ENCODE measurements at places on chromosomes 4 and X.

GRCh38 chr4:130486186-130486585 lies 1390.2 kb downstream of the C4orf33 start:
- DNase-seq: no peak

DNA sequence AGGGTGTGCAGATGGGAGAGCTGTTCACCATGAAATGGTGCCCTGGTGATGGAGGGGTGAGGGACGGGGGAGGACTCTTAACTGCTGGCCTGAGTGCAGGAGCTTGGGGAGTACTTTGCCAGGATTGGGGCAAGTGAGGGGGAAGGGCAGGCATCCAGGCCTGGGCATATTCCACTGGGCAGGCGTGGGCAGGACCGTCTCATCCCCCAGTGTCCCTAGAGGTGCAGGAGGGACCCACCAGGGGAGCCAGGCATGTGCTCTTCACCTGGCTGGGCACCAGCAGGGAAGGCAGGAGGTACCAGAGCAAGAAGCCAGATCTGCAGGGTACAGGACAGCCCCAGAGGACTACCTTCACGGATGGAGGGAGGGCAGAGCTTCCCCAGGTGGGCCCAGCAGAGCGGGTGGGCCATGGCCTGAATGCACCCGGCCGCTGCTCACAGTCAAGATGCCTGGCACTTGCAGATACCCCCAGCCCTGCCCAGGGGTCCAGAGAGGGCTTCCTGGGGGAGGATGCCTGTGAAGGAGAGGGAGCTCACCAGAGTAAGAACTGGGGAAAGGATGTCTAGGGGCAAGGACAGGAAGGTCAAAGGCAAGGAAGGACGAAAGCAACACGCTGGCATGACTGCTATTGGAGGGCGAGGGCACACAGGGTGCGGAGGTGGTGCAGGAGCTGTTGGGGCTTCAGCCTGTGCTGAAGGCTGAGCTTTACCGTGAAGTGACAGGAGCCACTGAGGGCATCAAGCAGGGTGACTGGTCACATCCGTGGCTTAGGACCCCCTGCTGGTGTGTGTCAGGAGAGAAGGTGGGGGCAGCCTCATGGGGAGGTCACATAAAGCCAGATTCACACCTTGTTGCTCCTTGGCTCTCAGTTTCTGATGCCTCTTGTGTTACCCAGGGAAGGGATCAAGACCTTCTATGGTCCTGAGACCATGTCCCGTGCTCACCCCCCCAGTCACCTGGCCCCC lies 68.2 kb upstream of the NKX1-1 start:
- no peak for DNase-seq

GRCh38 chr4:164467493-164467892 lies 286.4 kb upstream of the SMIM31 start:
- no peak for DNase-seq

- DNase-seq: no peak
Measured at GRCh38 chr4:173187732-173188131, 19.1 kb downstream of the GALNT7 start.

- DNase-seq: no peak
Measured at GRCh38 chr4:53197772-53198142, 168.1 kb downstream of the SCFD2 start.

DNA sequence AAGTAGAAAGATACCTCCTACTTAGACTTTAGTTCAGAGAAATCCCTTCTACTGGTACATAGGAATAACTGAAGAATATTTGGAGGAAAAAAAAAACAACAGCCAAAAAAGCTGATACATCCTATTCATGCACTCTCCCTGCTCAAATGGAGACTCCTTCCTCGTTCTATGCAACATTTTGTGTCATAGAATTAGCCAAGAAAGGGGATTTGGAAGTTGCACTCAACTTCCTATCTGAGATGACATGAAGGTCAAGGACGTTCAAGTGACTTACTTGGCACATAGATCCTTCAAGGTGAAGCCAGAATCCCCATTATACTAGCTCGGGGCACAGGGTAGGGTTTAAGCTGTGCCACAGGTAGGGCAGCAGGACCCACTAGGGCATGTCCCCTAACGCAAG lies 56.2 kb upstream of the S100G start:
- no peak for DNase-seq

GRCh38 chrX:8049827-8050226 lies 121.2 kb downstream of the VCX2 start:
- no peak for DNase-seq

DNA sequence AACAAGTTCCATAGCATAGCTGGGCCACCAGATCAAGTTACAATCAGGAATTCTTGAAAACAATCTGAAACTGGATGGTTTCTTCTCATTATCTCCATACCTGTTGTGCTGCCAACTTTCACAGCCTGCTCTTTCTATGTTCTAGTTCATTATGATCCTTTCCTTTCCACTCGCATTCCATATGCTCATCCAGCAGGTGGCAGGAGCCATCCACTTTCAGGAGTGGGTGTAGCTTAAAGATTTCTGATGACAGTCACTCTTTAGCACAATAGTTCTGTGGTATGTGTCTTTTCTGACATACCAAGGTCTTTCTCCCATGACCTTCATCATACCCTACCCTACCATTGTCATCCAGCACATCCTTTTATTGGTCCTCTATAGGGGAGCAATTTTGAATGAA lies 46.4 kb downstream of the PAGE2 start:
- DNase-seq: peak; percentile 22

DNA sequence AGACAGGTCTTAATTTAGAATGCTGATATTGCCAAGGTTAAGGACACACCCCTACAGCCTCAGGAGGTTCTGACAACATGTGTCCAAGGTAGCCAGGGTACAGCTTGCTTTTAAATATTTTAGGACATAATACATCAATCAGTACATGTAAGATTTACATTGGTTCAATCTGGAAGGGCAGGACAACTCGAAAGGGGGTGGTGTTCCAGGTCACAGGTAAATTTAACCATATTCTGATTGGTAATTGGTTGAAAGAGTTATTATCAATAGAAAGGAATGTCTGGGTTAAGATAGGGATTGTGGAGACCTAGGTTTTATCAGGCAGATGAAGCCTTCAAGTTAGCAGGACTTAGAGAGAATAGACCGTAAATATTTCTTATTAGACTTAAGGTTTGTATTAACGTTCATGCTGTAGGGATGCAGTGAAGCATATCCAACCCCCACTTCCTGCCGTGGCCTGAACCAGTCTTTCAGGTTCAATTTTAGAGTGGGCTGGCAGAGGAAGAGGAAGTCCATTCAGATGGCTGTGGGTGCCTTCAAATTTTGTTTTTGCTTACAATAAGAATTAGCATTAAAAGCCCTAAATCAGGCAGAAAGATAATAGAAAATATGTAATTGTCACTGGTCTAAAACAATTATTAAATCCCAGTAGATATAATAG lies 136.5 kb upstream of the GALNTL6 start:
- DNase-seq: no peak

DNA sequence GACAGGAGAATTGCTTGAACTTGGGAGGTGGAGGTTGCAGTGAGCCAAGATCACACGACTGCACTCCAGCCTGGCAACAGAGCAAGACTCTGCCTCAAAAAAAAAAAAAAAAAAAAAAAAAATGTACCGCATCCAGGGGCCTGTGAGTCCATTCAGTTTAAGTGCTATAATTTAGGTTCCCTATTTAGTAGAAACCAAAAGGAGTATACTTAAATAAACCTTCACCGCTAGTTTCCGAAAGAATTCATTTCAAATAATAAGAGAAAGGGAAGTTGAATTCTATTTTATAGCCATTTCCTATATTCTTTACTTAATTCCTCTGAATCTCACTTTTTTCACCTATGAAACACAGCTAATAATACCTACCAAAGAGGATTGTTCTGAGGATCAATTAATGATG lies 20.8 kb upstream of the LRBA start:
- no peak for DNase-seq

DNA sequence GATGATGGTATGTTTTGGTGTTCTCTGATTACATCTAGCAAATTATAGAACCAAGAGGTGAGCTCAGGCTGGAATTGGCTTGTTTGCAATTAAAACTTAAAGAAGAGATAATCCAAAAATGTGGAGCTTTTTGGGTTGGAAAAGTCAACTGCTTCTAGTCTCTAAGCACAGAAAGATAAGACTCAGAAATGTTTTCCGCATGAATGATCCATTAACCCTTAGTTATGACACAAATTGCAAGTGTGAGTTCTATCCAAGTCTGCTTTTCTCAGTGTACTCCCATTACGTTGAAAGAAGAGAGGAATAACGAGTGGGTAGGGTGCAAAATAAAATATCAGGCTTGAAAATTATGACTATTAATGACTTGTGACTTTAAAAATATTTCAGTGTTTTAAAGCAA lies 38.5 kb downstream of the HPGD start:
- no peak for DNase-seq

DNA sequence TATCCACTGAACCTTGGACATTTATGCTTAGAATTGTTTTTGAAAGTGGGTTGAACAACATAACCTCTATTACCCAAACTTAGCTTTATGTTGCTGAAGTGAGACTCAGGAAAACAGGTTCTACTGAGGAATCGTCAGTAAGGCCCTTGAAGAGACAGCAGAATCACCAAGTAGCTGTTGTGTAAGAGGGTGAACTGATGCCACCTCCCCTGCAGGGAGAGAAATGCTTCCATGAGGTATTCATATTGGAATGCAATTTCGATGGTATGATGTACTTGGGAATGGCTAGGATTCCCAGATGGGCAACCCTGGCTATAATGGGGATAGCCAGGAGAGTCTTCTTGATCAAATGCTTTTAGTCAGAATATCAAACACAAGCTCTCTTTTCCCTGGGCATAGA lies 4.1 kb upstream of the SCRG1 start:
- no peak for DNase-seq

- DNase-seq: no peak
Measured at GRCh38 chr4:150248181-150248580, 169.9 kb downstream of the DCLK2 start.

- DNase-seq: no peak
Measured at GRCh38 chr4:108943976-108944591, 181.2 kb upstream of the ETNPPL start.

DNA sequence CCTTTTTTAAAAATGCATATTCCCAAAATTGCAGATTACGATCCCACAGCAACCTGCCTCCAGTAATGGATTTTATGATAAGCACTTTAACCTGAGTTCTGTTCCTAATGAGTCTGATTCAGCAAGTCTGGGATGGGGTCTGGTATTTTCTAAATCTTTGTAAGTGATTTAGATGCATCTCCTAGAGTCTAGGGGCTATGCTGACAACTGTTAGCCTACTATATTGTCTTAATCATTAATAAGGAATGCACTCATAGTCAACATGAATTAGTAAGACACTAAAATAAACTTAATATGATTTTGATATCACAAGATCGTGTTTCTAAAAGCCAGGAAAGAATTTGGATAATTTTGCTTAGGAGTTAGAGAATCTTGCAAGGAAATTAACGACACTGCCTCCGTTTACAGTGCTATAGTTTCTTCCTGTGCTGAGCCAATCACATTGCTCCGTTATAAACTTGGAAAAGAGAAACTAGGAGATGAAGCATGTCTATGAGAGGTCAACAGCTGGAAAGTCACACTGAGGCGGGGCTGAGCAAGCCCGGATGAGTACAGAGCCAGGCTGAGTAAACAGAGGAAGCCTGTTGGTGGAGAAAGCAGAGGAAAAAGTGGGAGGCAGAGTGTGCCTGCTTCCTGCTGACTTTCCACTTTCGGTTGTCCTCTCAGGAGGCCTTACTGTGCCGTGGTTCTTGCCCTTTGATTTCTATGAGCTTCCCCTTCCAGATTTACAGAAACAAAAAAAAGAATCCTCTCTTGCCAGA lies 5.4 kb downstream of the SCARB2 start:
- DNase-seq: no peak

- DNase-seq: no peak
Measured at GRCh38 chr4:22969287-22969896, 276.7 kb downstream of the GBA3 start.

GRCh38 chr4:150366487-150366999 lies 215.4 kb upstream of the MAB21L2 start:
- no peak for DNase-seq

DNA sequence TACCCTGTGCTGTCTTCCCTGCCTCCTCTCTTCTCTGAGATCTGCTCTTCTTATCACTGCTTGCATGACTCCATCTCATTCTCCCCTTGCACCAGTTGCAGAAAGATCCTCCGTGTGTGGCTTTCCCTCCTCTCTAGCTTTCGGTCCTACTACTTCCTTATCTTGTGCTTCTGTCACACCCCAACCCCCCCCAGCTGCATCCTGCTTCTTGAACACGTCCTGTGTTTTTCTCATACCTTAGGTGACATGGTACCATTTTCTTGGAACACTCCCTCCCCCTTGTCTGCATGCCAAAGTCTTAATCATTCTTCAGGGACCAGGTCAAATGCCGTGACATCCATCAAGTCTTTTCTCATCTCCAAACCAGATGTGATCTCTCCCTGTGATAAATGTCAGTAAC lies 46.4 kb downstream of the FHL1 start:
- no peak for DNase-seq

DNA sequence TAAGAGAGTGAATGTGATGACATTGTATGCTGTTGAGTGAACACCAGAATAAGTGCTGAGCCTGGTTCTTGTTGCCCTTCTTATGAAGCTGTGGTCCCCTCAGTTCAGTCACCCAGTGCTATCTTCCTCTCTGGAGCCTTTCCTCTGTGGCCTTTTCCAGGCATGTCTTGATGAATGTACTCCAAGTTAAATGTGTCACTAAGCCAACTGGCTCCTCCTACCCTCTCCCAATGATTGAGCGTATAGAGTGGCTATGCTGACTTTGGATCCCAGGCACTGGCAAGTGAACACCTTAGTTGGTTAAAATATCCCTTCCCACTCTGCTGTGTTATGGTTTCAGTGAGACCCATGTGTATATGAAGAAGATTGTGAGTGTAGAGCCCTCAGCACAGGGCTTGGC lies 134.1 kb upstream of the MAMLD1 start:
- no peak for DNase-seq

DNA sequence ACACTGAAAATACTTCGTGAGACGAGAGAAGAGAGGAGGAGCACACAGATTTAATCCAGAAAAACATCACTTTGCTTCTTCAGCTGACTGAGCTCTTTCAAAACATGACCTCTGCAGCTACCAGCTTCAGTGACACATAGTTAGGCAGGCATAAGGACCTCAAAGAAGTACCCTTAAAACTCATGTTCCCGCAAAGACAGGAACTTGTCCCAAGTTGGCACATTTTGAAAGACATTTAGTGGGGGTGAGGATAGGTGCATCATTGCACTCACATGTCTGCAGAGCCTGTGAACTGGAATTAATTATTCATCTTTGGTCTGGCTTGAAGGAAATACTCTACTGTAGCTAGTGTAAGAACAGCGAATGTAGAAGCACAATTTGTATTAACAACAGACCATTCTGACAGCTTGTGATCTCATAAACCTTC lies 221.8 kb downstream of the MGST2 start:
- DNase-seq: no peak

Measured in activated CD8-positive, alpha-beta memory T cell treated with anti-CD3 and anti-CD28 coated beads, Interleukin-2, amount 50 U/mL, for 4 hours (primary cell).